ENCODE measurements at places on chromosomes 4 and X.
A peak's percentile ranks its signal among the peaks of the same experiment; 100 is the strongest.

GRCh38 chrX:46180258-46180687 lies 364.9 kb downstream of the ZNF674 start:
- DNase-seq: no peak

DNA sequence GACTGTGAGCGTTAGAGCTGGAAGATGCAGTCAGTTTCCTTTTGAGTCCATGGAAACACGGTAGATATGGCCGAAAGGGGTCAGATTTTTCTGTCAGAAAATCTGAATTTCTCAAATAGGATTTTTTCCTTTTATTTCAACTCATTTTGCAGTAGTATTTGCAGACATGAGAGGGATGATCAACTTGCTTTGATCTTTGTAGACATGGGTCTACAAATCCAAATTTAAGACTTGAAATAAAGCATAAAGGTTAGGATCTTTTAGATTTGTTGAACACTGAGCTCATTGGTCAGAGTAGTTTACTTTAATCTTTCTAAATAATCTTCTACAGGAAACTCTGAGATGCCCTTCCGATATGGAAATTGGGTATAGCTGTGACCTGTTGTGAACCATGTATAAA lies 44.7 kb downstream of the DOCK11 start:
- no peak for DNase-seq

- DNase-seq: no peak
These were observed 471.3 kb downstream of the TECRL start for GRCh38 chr4:63937961-63938360.

DNA sequence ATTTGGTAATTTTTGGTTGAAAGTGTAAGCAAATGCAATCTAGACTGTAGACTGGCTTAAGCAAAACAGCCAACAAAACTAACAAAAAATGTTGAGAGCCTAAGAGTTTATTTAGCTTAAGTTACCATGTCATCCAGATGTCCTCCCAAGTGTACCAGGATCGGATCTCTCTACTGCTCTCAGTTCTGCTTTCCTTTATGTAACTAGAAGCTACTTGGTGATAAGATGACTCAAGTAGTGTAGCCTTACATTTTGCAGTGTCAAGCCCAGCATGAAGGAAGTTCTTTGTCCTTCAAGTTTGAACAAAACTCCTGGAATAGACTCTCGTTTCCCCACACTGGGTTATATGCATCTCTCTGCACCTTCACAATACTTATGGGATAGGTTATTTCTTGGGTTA lies 1500.0 kb downstream of the STIM2 start:
- no peak for DNase-seq

DNA sequence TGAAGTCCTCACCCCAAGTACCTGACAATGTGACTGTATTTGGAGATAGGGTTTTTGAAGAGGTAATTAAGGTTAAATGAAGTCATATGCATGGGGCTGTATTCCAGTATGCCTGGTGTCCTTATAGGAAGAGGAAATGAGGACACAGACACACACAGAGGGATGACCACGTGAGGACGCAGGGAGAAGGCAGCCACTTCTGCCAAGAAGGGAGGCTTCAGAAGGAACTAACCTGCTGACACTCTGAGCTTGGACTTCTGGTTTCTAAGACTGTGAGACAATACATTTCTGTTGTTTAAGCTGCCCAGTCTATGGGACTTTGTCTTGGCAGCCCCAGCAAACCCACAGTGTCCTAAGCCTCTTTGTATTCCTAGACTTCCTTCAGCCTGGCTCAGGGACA lies 3.0 kb upstream of the SLC2A9 start:
- DNase-seq: no peak

GRCh38 chrX:71106427-71106826 lies at the start of gene CXorf65:
Gene CXorf65 (minus strand): TSS chrX:71106740. CDS start chrX:71106556, 184 bp downstream.
- DNase-seq: no peak

- DNase-seq: no peak
These were observed 1481.1 kb downstream of the STIM2 start for GRCh38 chr4:28341784-28342183.

DNA sequence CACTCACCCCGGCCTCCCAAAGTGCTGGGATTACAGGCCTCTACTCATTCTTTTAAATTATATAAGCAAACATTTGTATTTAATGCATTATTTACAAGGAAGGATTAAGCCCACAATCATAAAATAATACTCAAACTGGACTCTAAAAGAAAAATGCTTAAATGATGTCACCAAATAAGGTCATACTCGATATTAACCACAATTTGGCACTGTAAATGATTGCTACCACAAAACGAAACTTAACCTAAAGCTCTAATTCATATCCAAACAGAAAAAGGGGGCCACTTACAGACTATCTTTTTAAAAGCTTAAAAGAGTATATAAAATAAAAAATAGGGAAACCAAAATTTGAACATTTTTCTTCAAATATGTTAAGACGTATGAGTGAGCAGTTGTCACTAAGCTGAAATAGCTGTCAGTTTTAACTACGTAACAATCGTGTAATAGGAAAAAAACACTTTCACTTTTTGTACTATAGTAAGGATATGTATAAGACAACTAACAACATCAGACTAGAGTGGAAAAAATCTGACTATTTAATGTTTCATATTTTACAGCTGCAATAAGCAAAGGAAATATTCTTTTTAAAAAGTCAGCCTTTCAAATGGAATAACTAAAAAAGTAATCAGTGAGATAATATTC lies 108.2 kb upstream of the GPR34 start:
- DNase-seq: no peak

- DNase-seq: no peak
These were observed 36.6 kb downstream of the MAGEE2 start for GRCh38 chrX:75748431-75748830.

GRCh38 chrX:26146024-26146423 lies 7.9 kb downstream of the MAGEB18 start:
- DNase-seq: no peak

GRCh38 chrX:790041-790506 lies 159.5 kb downstream of the SHOX start:
- no peak for DNase-seq

- DNase-seq: no peak
These were observed 16.6 kb downstream of the CENPVL2 start for GRCh38 chrX:51665981-51666380.

DNA sequence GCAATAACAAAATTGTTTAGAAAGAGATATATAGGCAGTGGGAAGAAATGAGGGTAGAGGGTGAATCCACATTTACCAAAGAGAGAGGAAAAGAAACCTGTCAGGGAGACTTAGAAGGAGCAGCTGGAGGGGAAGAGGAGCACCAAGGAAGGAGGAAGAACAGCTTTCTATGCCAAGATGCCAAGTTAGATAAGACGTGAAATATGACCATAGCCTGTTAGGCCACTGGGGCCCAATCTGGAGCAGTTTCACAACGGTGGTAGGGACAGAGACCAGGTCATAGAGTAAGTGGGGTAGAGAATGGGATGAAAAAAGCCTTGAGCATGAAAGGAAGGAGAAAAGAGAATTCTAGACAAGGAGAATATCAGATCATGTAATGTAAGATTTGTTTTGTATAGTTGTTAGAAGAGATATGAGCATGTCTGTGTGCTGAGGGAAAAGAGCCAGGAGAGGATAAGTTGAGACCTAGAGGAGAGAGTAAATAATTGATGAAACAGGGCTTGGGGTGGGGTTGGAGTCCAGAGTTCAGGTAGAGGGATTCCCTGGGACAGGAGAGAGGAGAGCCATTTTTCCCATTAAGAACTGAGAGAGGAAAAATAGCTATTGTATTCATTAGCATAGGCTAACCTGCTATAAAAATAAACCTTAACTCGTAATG lies 4.4 kb upstream of the SOWAHB start:
- no peak for DNase-seq

DNA sequence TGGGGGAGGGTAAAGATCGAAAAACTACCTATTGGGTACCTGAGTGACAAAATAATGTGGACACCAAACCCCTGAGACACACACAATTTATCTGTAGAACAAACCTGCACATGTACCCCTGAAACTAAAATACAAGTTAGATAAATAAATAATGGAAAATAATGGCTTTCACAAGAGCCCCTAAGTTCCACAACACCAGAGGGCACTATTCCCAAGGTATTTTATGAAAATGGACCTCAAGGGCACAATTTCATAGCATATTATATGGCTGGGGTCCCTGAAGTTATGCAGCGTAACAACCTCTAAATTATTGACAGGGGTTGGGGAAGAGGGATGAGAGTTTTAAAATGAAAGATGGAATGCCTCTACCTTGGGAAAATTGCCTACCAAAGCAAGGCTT lies 81.3 kb upstream of the TMEM33 start:
- DNase-seq: no peak

DNA sequence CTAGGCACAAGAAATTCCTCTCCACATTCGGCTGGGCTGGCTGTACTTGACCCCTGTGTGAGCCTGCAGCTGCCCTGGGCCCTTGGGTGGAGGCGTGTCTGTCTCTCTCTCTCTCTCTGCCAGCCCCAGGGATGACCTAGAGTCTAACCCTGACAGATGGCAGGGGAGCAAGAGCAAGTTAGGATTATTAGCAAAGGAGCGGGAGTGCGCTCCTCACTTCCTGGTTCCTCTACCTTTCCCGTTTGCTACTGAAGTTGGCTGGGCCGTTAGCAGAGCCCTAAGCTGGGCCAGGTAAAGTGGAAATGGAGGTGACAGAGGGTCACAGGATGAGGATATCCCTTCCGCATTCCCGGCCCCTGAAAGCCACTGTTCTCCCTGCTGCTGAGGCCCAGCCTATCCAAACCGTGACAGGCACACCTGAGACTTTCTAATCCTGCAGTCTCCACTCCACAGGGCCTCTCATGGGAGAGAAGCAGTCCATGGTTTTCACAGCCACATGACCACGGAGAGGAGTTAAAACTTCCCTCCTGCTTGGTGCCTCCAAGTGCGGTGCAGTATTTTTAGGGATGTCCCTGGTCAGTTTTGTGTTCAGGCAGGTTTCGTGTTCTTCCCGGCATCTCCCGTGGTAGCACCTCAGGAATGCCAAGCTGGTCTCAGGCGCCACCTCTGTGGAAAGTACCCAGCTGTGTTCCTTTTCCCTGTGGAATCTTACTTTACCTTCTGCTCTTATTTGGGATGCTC lies 79.3 kb downstream of the CLDN22 start:
- no peak for DNase-seq

DNA sequence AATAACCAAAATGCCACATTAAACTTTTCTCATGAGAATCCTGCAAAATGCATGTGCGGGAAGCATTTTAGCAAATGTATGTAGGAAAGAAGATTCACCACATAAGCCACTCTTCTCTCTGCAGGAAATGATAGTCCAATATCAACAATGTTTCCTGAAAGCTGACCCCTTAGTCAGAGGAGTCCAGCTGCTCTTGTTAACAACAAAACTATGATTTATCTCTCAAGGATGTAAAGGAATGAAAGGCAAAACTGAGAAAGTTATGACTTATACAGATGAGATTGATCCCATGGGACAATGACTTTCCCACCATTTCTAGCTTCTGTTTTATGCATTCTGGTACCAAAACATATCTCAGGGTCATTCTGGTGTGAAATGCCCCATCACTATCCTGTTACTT lies 125.0 kb upstream of the EDNRA start:
- DNase-seq: no peak

- no peak for DNase-seq
These were observed 44.3 kb downstream of the ARHGEF38 start for GRCh38 chr4:105596684-105597083.

DNA sequence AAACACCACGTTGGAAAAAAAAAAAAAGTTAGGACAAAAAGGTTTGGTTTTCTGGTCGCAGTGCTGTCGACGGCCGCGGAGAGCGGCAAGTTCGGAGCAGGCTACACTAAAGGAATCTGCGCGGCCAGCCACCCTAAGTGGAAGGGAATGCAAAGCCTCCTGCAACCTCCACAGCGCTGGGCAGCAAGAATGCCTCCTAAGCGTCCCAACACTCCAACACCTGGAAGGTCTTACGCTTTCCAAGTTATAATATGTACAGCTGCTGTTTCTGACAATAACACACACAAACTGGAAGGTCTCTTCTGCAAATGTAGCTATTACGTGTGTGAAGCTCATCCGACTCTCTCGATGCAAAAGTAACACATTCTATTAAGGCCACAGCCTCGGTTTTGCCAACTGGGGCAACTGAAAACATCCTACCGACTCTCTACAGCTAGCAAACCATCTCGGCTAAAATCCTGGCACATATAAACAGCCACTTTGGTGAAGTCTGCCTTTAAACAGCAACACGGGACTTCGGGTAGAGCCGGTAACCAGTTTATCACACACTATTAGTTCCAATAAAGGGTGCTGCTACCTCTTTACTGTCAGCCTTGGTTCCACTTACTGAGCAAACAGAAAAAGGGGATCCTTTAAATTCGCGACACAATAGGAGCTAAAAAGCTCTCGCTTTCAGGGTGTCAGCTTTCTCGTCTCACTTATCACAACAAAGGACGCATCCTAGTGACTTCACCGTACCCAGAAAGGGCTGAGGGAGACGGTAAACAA lies 895 bp downstream of the SMIM14 start:
- no peak for DNase-seq

- no peak for DNase-seq
These were observed 500.7 kb downstream of the ZNF674 start for GRCh38 chrX:46044486-46044885.

- DNase-seq: no peak
These were observed 10.4 kb upstream of the MAEA start for GRCh38 chr4:1279253-1279652.

DNA sequence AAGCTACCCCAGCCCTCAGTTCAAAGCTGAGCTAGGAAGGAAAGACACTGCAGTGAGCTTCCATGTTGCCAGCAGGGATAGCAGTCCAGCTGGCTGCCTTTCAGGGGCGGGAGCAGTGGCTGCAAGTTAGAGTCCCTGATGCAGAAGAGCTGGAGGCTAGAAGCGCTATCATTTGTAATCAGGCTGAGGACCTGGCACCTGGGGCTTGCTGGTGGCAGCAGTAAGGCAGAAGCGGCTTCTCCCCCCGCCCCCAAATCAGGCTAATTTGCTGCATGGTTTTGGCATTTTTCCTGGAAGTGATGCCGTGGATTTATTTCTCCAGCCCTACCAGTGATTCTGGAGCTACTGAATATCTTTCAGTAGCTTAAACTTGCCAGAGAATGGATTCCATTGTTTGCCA lies 203.3 kb downstream of the CLCN4 start:
- DNase-seq: no peak

- DNase-seq: no peak
These were observed 51.1 kb downstream of the SPANXN3 start for GRCh38 chrX:143466130-143466529.

DNA sequence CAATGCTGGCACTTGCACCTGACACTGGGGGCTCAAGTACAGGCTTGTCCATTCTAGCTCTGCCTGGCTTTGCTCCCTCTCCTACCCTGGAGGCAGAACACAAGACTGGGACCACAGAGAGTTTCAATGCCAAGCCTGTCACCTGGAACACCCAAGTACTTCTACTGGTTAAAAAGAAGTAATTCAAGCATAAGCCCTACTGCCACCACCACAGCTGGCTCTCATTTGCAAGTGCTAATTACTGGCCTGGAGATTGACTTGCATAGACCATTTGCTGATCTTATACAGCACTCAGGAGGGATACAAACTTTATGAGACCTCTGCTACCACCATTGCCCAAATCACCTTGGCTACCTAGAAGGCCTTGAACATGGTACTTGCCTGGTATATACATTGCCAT lies 1550.9 kb downstream of the C4orf33 start:
- DNase-seq: no peak

- DNase-seq: peak; percentile 83
These were observed 344.3 kb upstream of the KLF3 start for GRCh38 chr4:38319456-38320342.
